ENCODE measurements at places on chromosomes 5 and 9. TPM values are rescaled to one million over a fixed set of nuclear protein-coding genes. Genes with fewer than 3 reads are reported as not detected.

GRCh38 chr5:175748650-175749049 is 90.8 kb downstream of the HRH2 start:
- DNase-seq = no peak

DNA sequence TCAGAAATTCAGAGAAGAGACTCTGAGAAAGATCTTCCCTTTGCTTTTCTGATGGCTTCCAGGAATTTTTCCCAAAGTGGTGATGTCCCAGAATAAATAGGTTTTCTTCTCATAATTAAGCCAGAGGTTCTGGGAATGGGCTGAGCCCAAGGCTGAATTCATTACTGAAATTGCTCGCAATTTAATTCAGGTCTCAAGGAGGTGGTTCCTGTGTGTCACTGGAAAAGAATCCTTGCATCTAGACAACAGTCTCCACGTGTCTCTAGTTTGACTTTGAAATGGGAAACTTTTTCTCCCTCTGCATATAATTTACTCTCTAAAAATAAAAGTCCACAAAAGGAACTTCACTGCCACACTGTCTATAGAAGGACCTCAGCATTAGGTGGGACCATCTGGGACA is 27.8 kb upstream of the STX17 start:
- DNase-seq = no peak

DNA sequence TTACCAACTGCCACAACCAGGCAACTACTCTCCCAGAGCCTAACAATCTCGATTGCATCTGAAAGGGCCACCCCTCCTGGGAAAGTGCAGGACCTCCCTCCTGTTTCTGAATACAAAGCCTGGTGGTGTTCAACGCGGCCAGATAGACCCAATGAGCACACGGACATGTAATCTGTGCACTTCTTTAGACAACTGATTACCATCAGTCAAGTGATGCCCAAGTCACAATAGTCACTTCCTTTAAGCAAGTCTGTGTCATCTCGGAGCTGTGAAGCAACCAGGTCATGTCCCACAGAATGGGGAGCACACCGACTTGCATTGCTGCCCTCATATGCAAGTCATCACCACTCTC is 739 bp downstream of the C9orf72 start:
- DNase-seq = peak; percentile 55

GRCh38 chr5:150328515-150328914 is 25.8 kb upstream of the ARSI start:
- no peak for DNase-seq

GRCh38 chr9:131043087-131043486 is 34.1 kb downstream of the LAMC3 start:
- DNase-seq = no peak

DNA sequence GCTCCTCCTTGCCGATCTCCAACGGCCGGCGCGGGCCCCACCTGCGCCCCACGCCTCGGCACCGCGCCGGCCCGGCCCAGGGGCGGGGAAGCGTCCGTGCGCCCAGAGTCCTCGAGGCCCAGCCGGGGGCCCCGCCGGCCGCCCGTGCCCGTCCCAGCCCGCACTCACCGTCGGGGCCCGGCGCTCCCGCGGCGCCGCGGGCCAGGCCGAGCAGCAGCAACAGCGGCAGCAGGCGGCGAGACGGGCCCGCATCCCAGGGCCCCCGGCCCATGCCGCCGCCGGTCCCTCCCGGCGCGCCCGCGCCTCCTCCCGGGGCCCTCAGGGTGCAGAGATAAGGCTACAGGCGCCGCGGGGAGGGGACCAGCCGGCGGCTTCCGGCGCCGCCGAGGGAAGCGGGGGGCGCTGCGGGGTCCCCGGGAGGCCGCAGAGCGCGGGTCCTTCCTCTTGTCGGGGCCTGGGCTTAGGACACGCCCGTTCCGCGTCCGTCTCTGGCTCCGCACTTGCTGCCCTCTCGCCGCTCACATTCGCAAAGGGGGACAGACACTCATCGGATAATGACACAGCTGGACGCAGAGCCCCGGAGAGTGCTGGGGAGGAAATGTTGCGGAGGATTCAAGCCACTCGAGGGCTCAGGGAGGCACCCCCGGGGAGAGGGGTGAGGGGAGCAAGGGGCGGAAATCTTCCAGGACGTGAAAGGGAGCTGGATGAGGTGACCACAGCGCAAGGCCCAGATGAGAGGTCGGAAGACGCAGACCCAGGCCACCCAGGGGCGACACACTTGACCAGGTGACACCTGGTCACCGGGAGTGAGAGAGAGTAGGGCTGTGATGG is at the start of gene SUSD1:
Gene SUSD1 (minus strand): TSS at position 333 of the 831 bp plus-strand sequence. CDS start 62 bp downstream, at position 271.
- no peak for DNase-seq

- no peak for DNase-seq
These were observed 880 bp upstream of the PTPDC1 start for GRCh38 chr9:94083384-94083783.

DNA sequence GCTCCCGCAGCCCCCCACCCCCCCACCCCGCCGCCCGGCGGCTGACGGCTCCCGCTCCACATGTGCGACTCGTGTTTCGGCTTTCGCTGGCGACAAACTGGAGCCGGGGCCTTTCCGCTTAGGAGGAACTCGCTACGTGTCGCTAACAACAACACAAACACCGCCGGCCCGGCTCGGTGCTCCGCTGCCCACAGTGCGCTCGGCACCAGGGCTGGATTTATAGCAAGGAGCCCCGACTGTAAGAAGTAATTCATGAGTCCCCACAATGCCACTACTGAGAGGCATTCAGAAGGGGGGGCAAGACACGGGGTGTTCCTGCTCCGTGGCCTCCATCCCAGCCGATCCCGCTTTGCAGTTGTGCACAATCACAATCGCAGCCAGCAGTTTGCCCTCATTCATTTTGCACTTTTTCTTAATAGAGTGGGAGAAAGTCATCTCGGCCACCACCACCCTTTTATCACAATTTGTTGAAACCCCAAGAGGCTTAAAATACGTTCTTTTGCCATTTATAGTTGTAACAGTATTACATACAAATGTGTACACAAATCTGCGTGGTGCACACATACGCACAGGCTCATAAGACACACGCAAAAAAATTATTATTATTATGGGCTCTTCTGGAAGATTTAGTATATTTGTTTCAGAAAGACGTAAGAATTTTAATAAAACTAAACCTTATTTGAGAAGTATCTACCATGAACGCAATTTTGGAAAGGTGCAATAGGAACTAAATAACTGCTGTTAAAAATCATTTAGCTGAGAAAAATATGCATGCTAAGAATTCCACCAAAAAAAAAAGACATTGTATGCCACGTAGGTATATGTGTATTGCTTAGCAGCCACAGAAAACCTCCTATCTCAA is 48.1 kb downstream of the EBF1 start:
- DNase-seq = peak; percentile 65

DNA sequence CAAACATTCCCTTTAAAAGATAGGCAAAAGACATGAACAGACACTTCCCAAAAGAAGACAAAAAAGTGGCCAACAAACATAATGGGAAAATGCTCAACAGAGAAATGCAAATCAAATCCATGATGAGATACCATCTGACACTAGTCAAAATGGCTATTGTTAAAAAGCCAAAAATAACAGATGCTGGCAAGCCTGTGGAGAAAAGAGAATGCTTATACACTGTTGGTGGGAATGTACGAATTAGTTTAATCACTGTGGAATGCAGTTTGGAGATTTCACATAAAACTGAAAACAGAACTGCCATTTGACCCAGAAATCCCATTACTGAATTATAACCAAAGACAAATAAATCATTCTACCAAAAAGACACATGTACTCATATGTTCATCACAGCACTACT is 58.3 kb upstream of the WDR41 start:
- no peak for DNase-seq

- DNase-seq = peak; percentile 63
These were observed 27.4 kb downstream of the PTPA start for GRCh38 chr9:129138476-129139232.

DNA sequence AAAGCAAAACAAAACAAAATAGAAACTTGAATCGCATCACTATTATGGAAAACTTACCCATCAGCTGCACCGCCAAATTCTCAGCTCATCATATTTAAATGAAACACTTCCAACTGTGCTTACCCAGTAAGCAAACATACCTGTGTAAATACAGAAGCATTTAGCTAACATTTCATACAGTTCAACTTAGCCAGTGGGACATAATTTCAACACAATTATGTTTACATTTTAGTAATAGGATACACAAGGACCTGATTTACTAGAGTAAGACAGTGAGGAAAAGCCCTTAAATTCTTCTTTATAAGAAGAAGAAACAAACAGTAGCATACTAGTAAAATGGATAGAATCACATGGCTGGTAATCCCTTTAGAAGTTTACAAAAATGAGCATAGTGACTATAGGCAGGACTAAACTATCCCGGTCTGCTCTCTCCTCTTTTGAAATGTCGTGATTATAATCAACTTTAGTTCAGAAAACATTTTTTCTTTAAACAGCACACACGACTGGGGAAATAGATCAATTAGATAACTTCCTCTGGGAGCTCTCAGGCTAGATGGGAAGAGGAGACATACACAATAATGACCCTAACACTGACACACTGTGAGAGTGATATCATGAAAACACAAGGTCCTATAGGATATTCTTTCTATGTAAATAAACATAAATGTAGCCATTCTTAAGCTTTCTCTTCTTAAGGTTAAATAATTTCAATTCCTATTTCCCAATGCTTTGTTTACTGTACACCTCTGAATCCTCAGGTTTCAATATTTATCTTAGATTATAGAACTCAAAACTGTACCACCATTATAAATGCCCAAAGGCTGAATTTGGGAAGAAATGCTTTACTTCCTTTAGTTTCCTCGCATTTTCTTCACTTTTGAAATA is 15.9 kb upstream of the CDC20B start:
- DNase-seq = no peak

DNA sequence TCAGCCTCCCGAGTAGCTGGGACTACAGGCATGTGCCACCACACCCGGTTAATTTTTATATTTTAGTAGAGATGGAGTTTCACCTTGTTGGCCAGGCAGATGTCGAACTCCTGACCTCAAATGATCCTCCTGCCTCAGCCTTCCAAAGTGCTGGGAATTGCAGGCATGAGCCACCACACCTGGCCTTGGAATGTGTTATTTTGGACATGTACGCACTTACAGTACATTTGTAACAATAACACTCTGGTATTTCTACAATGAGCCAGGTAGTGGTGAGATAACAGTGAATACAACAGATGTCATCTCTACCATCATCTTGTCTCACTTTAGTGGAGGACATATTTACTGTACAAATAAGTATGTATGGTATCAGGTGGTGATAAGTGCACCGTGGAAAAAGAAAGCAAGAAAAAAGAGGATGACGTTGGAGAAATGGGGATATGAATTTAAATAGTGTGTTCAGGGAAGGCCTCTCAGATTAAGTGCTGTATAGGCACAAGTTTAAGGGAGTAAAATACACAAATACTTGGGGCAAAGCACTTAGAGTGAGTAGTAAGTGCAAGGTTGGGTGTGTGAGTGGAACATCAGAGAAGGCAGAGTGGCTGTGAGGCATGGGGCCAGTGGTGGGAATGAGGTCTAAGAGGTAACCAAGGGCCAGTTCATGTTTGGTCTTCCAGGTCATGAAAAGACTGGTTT is 100.1 kb downstream of the CDC42SE2 start:
- DNase-seq = no peak

PCA3 gene
- 0.86 TPM for polyA plus RNA-seq

IFNB1 gene
- not detected for polyA plus RNA-seq

TAF11L5 gene
- polyA plus RNA-seq = not detected

TSSK1B gene
- not detected for polyA plus RNA-seq

Data from muscle of arm (tissue), 14 donors.